ENCODE measurements at places on chromosomes 6 and 20.

DNA sequence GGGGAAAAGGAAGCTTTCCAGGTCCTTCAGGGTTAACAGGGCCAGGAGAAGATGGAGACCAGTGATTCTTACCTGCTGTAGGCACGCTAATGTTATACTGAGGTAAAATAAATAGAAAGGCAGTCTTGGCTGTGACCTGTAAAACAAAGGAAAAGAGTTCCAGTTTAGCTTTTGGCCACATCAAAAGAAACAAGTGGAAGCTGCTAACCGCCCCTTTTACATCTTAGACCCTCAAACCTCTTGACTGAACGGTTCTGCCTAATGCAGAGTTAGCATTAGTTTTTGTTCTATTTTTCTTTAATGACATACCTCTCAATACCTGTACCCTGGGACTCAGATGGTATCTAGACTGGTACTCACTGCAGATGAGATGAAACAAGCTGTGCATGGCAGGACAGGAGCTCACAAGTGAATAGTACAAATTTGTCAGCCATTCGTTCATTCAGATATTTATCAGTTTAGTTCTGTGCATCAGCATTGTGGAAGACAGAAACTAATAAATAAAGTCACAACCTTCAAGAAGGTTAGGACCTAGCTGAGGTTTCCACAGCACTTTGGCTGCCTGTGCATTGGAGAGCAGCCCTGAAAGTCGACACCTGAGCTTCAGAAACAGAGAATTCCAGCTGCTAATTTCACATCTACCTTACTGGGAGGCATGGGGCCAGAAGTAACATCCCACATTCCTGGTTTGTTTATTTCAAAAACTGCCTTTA is 41.0 kb downstream of the TRAM2 start:
- no peak for DNase-seq

DNA sequence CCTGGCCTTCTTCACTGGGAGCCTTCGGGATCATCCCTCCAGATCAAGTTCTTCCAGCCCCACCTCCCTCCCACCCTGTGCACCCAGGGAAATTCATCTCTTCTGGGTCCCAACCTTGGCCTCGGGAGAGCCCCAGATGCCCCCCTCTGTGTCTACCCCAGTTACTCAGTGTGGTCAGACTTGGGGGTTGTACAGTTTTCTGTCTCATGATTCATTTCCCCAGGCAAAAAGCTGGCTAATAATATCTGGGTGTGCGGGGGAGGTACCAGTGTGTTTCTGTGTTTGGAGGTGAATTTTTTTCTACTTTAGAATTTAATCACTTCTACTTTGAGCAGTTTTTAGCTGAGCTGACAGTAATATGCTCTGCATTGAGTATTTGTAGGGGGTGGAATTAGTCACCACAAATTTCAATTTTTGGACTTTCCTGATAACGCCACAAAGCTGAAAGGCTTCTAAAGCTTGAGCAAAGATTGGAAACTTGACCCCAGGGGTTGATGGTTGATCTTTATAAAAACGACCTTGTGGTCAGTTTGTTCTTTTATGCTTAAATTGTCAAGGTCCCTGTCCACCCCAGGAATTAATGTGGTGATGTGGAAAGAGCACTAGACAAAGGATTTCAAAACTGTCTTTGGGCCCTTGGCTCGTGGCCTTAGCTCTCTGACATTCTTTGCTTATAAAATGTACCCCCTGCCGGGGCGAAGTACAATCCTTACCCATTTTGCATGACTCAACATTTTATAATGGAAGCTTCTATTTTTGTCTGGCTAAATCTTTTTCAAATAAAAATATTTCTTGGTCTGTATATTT is 284.7 kb upstream of the TAB2 start:
- peak; percentile 62 for DNase-seq

- no peak for DNase-seq
Observed at GRCh38 chr6:139882234-139882633, 507.8 kb upstream of the CITED2 start.

DNA sequence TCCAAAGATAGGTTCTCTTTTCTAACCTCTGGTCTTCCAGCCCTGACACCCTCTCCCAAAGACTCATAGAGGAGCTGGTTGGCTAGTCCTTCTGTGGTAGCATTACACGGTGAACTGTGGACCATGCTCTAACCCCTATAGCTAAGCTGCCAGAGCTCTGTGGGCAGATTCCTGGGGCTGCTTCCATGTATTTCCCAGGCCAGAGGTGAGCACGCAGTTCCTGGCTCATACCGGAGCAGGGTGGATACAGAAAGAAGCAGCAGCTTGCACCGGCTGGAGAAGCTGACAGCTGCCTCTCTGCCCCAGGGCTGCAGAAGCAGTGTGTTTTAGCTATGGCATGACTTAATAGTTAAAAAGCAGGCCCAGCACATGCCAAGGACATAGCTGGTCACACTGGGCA is 84.1 kb upstream of the FOXP4 start:
- no peak for DNase-seq

DNA sequence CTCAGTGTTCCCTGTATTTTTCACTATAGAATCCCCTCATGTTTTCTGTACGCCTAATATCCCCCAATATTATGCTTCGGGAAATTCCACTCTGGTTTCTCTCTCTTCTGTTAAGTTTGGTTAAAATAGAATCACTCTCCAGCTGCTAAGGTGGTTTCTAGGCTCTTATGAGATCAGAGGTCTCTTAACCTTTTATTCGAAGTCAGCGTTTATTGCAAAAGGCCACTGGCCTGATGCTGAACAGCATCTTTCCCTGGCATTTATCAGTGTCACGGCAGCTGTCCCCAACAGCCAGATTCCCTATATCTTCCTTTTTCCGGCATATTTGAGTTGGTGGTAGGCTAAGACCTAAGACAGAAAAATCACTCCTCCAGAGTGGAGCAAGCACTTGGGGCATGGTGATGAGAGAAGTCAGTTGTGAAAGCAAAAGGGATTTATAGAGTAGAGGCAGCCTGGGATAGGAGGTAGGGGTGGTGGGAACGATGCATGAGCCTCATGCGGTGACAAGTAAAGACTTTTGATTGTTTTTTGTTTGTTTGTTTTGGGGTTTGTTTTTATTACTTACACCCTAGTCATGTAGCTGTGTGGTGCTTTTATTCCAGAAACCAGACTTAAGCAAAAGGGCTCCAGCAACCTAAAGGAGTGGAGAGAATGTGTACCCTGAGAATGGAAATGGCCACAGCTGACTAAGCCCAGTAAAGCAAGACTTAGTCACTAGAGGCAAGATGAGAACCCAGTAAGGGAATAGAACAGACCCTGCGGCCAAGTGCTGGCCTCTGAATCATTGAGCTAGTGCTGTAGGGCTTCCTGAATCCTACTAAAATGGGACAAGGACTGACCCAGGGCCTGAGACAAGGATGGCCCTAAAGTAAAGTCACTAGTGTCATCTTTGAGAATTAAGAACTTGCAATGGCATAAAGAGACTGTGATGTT is 233.0 kb upstream of the PRND start:
- no peak for DNase-seq

GRCh38 chr6:72401865-72402264 is 220.0 kb upstream of the KCNQ5 start:
- DNase-seq: no peak

DNA sequence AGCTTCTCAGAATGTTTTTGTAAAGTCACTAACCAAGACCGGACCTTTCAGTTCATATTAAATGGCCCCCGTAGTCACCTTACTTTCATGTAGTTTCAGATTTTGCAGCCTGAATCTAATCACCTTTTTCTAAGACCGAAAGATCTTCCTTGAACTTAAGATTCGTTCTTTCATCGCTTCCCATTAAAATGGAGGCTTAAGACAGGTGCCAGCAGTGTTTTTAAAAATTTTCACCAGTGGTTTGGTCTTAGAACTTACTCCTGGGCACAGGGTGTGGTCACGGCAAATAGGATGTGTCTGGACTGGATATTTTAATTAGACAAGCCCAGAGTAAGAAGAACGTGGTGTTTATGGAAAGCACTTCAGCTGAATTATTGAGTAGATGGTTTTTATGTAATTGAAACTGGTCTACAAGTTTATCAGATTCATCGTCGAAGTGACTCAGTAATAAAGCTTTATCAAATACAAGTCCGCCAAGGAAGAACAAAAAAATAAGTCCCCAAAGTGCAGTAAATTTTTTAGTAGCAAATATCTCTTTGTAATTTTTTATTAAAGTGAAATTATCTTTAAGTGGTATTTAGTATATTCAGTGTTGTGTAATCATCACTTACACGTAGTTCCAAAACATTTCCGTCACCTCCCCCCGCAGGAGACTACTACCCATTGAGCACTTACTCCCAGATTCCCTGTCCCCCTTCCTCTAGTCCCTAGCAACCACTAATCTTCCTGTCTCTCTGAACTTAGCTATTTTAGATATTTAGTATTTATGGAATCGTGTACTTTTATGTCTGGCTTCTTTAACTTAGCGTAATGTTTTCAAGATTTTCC is 868 bp downstream of the SRSF3 start:
- DNase-seq: no peak

DNA sequence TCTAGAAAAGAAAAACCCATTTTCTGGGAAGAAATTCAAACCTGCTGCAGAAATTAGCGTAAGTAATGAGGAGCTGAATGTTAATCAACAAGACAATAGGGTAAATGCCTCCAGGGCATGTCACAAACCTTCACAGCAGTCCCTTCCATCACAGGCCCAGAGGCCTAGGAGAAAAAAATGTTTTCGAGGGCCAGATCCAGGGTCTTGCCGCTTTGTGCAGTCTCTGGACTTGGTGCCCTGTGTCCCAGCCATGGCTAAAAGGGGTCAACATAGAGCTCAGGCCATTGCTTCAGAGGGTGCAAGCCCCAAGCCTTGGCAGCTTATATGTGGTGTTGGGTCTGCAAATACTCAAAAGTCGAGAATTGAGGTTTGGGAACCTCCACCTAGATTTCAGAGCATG is 99.8 kb downstream of the STXBP5 start:
- DNase-seq: no peak

DNA sequence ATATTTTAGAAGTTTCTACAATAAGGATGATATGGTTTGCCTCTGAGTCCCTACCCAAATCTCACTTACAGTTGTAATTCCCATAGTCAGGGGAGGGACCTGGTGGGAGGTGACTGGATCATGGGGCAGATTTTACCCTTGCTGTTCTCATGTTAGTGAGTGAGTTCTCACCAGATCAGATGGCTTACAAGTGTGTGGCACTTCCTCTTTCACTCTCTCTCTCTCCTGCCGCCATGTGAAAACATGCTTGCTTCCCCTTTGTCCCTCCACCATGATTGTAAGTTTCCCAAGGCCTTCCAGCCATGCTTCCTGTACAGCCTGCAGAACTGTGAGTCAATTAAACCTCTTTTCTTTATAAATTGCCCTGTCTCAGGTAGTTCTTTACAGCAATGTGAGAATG is 527.5 kb upstream of the ID4 start:
- DNase-seq: no peak

DNA sequence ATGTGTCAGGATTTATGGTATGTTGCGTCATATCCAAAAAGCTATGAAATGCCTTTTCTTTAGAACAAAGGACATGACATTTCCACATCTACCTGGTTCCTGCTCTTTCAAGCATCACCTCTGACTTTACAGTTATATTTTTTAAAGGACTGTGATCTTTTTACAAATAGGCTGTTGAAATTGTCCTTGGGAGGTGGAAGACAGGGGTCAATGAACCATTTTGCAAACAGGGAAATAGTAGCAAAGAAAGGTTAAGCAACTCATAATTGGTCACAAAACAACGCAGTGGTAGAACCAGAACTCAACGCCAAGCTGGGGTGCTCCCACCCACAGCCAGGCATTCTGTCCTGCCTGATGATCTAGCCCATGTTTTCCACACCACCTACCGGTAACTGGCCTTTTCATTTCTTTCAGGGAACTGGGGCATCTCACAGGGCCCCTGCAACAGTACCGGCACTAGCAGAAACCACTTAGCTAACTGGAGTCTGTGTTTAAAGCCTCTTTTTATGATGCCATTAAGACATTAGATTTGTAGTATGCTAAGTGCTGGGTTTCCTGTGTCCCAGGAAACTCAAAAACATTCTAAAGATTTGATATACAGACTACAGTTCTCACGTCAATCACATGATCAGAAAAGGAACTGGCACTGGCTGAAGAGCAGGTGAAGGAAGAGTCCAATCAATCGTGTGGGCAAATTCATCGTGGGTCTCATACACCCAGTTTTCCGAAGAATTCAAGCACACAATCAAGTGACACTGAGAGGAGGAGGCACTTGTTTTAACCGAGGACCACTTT is 13.9 kb downstream of the ZNF217 start:
- no peak for DNase-seq

GRCh38 chr20:58711266-58712051 is 18.9 kb downstream of the NPEPL1 start:
- DNase-seq: no peak

GRCh38 chr20:12966468-12967085 is 42.2 kb upstream of the SPTLC3 start:
- no peak for DNase-seq

GRCh38 chr6:45728674-45729073 is 287.0 kb downstream of the CLIC5 start:
- no peak for DNase-seq

GRCh38 chr6:134826889-134827737 is 122.8 kb downstream of the ALDH8A1 start:
- DNase-seq: no peak

DNA sequence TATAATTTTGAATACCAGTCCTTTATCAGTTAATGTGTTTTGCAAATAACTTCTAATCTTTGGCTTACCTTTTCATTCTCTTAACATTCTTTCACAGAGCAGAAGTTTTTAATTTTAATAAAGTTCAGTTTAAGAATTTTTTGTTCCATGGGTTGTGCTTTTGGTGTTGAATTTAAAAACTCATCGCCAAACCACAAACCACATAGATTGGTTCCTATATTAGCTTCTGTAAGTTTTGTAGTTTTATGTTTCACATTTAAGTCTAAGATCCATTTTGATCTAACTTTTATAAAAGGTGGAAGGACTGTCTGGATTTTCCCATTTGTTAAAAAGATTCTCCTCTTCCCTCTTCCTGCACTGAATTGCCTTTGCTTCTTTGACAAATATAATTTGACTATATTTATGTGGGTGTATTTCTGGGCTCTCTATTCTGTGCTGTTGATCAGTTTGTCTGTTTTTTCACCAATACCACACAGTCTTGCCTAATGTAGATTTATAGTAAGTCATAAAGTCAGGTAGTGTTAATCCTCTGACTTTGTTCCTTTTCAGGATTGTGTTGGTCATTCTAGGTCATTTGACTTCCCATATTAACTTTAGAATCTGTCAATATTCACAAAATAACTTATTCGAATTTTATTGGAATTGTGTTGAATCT is 17.5 kb upstream of the SDCBP2 start:
- DNase-seq: no peak

- DNase-seq: no peak
Observed at GRCh38 chr6:10177704-10178103, 237.2 kb downstream of the TFAP2A start.

DNA sequence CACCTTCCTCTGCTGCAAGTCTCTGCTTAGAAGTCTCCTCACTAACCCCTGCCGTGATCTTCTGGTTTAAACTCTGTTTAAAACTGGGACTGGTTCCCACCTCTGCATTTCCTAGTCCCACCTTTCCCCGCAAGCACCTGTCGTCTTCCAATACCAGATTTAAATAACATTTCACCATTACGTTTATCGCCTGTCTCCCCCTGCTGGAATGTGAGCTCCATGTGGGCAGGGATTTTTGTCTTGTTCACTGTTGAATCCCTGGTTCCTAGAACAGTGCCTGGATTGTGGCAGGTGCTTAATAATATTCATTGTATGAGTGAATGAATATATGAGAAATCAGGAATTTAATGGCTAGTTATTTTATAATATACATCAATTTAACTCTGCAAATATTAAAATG is 2.7 kb downstream of the GUCA1A start:
- no peak for DNase-seq

All from NK-92 treated with Interleukin-12 subunit alpha and Interleukin-12 subunit beta, amount 100 ng/mL, for 24 hours (cell line).